ENCODE measurements at places on chromosomes 2 and 18. TPM values are rescaled to one million over a fixed set of nuclear protein-coding genes. Genes with fewer than 3 reads are reported as not detected.

The PLB1 gene
- total RNA-seq, result 2.5 TPM

The SAG gene
- total RNA-seq, result not detected

The STEAP3 gene
- 15.4 TPM for total RNA-seq

The AGXT gene
- total RNA-seq, result not detected

The CERKL gene
- 0.09 TPM for total RNA-seq

The RELCH gene
- total RNA-seq, result 29.1 TPM

The CCDC102B gene
- 5.3 TPM for total RNA-seq

The HOXD10 gene
- total RNA-seq, result not detected

The TUBA3E gene
- total RNA-seq, result not detected

The SERPINB10 gene
- not detected for total RNA-seq

The ALKAL2 gene
- not detected for total RNA-seq

The DGUOK gene
- 35.6 TPM for total RNA-seq

The FBLN7 gene
- 0.47 TPM for total RNA-seq

The HOXD12 gene
- total RNA-seq, result not detected

The METTL5 gene
- total RNA-seq, result 43.4 TPM

The COLEC11 gene
- not detected for total RNA-seq

The TRIM54 gene
- 0.09 TPM for total RNA-seq

The TUBB8B gene
- not detected for total RNA-seq

The TGFA gene
- total RNA-seq, result not detected

The HTR2B gene
- 13.4 TPM for total RNA-seq

The ZNF385B gene
- total RNA-seq, result not detected

The DPYSL5 gene
- total RNA-seq, result not detected

The DAPL1 gene
- total RNA-seq, result not detected

The MLPH gene
- 5.4 TPM for total RNA-seq

The SP140 gene
- total RNA-seq, result 0.32 TPM

The CD207 gene
- total RNA-seq, result not detected

The DNAJC5G gene
- not detected for total RNA-seq

The NPHP1 gene
- 5.5 TPM for total RNA-seq

The ABCG5 gene
- total RNA-seq, result not detected

The EPB41L5 gene
- 11.0 TPM for total RNA-seq

The PRSS56 gene
- total RNA-seq, result not detected

Measured in bronchial smooth muscle cell (primary cell).